ENCODE measurements at places on chromosomes 6 and 20. TPM values are rescaled to one million over a fixed set of nuclear protein-coding genes. Genes with fewer than 3 reads are reported as not detected.

- no peak for DNase-seq
These were observed 347.8 kb downstream of the CDKAL1 start for GRCh38 chr6:20882014-20882413.

ADGRF5 gene
- total RNA-seq = 10.1 TPM

PROKR2 gene
- total RNA-seq = not detected

TUBB2A gene
- total RNA-seq = 108 TPM
